Hepatic stellate cell (primary cell): ENCODE measurements at places on chromosomes 3 and 15.

GRCh38 chr3:50127251-50127691, 27.9 kb upstream of the SEMA3F start:
- DNase-seq = no peak

- DNase-seq = no peak
These were observed 161.1 kb upstream of the TOPAZ1 start for GRCh38 chr3:44080474-44081072.

- DNase-seq = no peak
These were observed 105.7 kb downstream of the PPP2R3A start for GRCh38 chr3:136070953-136071949.

- DNase-seq = no peak
These were observed 22.1 kb downstream of the UBE3A start for GRCh38 chr15:25416693-25417092.

DNA sequence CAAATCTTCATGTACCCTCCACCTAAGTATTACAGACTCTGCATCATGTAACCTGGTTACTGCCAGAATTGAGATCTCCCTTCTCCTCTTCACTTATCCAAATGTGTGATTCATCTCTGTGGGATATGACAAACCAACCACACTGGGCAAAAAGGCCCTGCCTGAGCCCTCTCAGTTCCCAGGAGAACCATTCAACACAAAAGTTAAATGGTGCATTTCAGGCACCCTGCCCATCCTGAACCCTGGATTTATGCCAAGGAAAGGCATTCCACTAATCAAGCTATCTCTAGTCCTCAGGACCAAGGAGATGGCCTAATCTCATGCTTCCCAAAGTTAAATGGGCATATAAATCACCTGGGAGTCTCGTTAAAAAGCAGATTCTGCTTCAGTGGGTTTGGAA, 108.5 kb downstream of the TNIK start:
- peak; percentile 60 for DNase-seq

DNA sequence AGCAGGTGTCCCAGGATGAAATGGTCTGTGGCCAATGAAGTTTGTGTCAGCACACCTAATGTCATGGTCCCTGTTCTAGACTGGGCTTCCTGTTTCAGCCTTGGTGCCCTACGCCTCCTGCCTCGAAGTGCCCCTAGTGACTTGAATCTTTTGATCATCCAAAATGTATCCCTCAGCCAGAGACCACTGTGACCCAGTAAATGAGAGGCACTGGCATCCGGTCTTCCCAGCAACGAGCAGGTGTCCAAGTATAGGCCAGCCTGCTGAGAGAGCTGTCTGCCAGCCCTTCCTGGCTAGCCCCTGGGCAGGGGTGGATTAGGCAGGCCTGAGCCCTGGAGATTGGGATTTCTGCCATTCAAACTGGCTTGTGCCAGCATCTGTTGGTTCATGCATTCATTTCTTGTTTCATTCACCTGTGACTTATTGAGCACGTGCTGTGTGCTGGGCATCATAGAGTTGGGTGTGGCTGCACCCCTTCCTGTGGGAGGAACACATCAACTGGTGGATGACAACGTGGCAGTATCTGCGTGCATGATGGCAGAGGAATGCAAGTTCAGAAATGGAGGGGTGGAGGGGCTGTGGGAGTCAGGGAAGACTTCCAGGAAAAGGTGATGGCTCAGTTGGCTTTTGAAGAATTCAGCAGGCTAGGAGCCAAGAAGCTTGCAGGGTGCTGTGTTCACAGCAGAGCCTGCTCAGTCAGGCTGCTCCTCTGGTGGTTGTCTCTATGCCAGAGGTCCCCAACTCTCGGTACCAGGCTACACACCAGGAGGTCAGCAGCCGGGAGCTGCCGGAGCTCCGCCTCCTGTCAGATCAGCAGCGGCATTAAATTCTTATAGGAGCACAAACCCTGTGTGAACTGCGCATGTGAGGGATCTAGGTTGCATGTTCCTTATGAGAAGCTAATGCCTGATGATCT, 21.6 kb downstream of the ESYT3 start:
- DNase-seq = no peak

GRCh38 chr3:53161820-53162671, 1.0 kb downstream of the PRKCD start:
- peak; percentile 72 for DNase-seq

DNA sequence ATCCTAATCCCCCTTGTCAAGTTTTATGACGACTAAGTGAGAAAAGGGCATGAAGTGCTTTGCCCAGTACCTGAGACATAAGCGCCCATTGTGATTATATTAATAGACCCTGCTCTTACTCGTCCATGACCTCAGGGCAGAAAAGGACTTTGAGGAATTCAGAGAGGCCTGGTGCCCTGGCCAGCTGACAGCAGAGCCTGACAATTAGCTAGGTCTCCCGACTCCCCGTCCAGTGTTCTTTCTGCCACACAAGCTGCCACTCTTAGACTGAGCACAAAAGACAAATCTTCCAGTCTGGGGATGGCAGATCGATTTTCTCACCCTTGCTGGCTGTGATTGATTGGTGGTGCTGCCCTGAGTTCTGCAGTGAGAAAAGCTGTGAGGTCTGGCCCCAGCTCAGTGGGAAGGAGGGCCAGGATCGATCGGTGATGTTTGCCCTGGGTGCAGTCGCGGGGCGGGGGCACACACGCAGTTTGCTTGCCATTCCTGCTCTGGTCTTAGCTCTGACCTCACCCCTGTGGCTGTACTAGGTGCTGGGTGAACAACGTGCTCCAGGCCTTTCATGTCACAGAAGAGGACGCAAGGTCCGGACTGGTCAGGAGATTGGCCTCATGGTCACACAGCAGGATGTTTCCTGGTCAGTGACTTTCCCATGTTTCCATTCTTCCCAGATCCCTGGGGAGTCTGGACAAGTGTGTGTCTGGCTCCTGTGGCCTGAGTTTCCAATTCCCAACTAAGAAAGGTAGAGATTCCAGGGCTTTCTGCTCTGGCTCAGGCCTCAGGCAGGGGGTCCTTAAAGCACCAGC, 67.4 kb upstream of the TLE3 start:
- no peak for DNase-seq

DNA sequence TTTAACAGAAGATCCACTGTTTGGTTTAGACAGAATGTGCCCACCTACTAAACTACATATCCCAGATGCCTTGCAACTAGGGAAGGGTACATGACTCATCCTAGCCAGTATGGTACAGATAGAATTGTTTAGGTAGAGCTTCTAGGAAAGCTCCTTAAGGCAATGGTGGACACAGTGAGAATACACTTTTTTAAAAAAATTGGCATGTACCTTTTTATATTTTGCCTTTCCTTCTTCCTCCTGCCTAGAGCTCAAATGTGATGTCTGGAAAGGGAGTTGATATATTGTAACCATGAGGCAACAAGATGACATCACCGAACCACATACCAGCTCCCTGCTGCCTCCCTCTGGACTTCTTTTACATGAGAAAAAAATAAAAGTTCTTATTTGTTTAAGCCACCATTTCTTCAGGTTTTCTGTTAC, 14.4 kb upstream of the C3orf80 start:
- DNase-seq = peak; percentile 21

- no peak for DNase-seq
These were observed 79.2 kb downstream of the IL1RAP start for GRCh38 chr3:190593075-190593474.

DNA sequence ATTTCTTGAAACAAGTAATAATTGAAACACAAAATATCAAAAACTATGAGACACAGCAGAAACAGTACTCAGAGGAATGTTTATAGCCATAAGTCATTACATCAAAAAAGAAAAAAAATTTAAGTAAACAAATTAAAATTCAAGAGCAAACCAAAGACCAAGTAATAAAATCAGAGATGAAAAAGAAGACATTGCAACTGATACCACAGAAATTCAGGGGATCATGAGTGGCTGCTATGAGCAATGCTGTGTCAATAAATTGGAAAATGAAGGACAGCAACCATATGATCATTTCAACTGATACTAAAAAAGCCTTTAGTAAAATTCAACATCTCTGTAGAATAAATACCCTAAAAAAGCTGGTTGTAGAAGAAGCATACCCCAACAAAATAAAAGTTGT, 644.1 kb upstream of the BCHE start:
- DNase-seq = no peak

- no peak for DNase-seq
These were observed 60.0 kb downstream of the FLNB start for GRCh38 chr3:58068122-58068809.

GRCh38 chr15:65638681-65639089, 16.9 kb downstream of the SLC24A1 start:
- peak; percentile 83 for DNase-seq

- no peak for DNase-seq
These were observed 480.3 kb upstream of the ALCAM start for GRCh38 chr3:104886220-104886995.

DNA sequence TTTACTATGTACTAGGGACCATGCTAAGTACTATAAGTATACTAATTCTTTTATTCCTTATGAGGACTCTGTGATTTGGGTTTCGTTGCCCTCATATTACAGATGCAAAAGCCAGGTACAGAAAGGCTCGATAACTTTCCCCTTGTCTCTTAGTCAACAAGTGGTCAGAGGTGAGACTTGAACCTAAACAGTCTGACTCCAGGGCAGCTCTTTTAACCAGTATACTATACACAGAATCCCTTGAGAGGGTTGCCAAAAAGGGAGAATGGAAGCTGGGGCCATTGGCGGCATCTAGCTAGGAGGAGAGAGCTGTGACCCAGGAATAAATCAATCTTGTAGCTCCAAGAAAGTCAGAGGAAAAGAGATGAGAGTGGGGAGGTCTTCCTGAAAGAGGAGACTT, 92.4 kb downstream of the TOP2B start:
- DNase-seq = no peak

DNA sequence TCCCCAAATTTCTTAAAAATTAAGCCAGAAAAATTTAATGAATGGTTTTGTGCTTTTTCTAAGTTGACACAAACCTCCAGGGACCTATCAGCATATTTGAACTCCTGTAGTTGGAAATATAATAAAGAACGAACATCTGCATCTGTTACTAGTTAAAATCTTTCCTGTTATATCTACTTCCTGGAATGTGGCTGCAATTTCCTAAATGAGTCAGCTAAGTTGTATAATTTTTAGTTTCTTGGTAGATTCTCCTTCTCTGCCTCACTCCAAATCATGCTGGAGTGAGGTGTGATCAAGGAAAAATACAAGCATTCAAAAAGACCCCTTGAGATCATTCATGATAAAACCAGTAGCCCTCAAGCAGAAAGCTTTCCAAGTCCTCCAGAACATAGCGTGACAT, 106.2 kb upstream of the MCTP2 start:
- no peak for DNase-seq

DNA sequence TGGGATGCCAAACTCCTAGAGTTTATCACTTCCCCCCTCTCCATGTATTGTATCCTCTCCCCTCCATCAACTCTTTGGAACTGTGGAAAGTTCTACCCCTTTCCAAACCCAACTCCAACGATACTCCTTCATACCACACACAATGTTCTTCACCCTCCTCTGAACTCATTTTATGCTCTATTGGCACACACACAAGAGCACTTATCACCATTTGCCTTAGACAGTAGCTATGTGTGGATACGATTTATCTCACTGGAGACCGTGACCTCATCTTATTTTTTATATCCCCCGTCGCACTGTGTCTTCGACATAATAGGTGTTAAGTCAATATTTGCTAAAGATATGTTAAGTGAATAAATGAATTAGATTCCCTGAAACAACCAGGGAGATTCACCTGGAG, 316.5 kb upstream of the PROK2 start:
- DNase-seq = no peak

DNA sequence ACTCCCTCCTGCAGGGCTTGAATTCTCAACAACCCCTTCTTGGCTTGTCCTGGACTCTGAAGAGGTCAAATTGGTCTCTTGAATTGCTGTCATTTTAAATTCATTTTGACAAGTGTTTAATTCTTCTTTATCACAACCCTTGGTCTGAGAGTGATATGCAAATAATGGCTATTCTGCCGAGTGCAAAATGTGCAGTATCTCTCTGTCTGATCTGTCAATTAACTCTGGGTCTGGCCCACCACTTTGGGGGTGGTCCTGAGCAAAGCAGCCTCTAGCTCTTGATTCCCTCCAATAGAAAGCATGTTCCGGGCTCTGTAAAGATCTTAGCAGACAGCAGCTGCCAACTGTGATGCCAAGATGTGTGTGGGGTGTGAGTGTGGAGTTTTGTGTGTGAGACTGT, 2.2 kb upstream of the IGDCC3 start:
- no peak for DNase-seq

- no peak for DNase-seq
These were observed 8.2 kb downstream of the MAGEF1 start for GRCh38 chr3:184703657-184704056.

- DNase-seq = peak; percentile 29
These were observed 222.3 kb upstream of the CDIN1 start for GRCh38 chr15:36356978-36357601.

DNA sequence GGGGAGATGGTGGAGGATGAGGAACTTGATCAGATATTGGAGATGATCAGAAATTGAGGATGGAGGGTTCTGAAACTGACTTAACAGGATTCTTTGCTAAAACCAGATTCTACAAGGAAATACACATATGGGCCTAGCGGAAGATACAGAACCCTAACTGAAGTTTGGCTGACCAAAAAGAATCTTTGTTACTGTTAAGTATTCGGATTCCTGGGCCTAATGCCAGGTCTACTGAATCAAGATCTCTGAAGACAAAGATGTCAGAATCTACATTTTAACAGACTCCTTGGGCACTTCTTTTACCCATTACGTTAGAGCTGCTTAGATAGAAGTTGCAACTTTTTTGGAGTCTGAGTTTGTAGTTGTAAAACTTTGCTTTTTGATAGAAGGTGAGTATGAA, 137.7 kb downstream of the FNDC3B start:
- DNase-seq = no peak

DNA sequence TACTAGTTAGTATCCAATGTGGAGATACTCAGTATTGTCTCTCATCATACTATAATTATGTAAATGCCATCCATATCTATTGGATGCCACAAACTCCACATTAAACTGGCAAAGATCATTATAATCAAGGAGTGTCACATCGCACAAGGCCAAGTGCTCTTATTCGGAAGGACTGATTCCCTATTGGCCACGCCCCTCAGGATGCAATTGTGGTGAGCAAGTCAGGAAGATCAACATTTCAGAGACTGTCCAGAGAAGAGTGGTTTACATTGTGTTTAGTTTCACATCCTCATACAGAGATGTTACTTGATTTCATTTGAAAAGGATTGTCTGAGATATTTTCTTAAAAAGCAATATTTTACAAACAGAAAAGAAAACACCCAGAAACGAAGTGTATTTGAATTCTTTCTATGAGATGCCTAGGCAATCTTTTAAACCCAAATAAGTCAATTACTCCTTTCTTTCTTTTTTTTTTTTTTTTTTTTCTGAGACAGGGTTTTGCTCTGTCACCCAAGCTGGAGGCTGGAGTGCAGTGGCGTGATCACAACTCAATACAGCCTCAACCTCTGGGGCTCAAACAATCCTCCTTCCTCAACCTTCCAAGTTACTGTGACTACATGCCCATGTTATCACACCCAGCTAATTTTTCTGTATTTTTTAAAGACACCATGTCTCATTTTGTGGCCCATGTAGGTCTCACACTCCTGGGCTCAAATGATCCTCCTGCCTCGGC, 369.1 kb downstream of the RBMS3 start:
- peak; percentile 29 for DNase-seq
